ENCODE measurements at places on chromosomes 16 and 17.

GRCh38 chr17:42458497-42459255, at the start of gene ATP6V0A1:
ATP6V0A1 (plus strand) TSS chr17:42458878; CDS start chr17:42460895, 2,017 bp downstream.
- peak; percentile 83 for DNase-seq

DNA sequence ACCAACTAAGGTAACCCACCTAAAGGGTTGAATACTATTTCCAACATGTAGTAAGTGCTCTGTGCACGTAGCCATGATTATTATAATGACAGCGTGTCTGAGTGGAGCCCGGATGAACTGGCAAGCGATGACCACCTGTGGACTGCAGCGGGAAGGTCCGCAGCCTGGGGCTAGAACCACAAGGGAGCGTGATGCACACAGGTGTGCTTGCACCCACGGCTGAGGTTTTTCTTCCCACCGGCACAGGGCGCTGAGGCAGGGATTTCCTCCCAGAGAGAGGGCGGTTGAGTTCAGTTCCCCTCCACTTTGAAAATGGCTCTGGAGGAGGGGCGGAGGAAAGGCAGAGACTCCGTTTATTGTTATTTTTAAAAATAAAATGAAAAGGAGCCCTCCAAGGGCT, 221.7 kb upstream of the HSBP1 start:
- no peak for DNase-seq

DNA sequence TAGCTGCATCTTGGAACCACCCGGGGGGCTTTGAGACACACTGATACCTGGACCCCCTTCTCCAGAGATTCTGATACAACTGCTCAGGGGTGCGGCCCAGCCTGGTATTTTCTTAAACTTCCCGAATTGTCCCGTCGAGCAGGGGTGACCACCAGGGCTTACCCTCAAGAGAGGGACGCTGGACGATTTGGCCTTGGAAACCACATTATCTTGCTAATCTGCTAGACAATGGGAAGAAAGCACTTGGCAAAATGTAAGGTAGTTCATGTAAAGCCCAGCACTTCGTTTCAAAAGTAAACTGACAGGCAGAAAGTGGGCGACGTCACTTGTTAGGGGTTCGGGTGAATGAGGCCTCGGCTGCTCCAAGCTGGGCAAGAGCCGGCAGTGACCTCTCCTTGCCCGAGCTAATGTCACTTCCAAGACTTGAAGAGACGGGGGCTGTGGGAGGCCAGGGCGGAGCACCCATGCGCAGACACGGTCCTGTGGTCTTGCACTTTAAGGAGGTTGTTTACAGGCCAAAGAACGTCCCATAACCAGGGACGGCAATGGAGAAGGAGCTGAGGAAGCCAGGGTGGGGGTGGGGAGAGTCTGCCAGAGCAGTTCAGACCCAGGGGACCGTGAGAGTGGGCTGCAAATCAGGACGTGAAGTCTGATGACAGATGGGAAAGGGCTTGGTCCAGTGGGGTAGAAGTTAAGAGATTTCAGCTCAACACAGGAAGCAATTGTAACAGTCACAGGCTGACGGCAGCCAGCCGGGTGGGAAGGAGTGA, 152.7 kb upstream of the GSE1 start:
- no peak for DNase-seq

GRCh38 chr16:90046971-90047713, 27.9 kb upstream of the DBNDD1 start:
- no peak for DNase-seq

DNA sequence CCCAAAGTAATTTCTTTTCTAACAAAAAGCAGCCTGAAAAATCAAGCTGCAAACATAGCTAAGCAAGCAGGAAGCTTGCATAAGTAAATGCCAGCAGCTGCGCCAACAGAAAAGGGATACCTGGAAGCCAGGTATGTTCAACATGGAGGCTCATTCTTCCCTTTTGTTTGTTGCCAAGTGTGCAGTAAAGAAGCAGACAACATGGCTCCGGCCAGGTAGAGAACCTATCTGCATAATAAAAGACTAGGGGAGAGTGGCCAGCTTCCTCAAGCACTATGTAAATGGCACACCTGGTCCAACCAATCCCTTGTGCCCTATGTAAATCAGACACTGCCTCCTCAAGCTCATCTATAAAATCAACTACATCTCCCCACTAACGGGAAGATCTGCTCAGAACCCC, 1407.0 kb downstream of the CDH11 start:
- DNase-seq = no peak

DNA sequence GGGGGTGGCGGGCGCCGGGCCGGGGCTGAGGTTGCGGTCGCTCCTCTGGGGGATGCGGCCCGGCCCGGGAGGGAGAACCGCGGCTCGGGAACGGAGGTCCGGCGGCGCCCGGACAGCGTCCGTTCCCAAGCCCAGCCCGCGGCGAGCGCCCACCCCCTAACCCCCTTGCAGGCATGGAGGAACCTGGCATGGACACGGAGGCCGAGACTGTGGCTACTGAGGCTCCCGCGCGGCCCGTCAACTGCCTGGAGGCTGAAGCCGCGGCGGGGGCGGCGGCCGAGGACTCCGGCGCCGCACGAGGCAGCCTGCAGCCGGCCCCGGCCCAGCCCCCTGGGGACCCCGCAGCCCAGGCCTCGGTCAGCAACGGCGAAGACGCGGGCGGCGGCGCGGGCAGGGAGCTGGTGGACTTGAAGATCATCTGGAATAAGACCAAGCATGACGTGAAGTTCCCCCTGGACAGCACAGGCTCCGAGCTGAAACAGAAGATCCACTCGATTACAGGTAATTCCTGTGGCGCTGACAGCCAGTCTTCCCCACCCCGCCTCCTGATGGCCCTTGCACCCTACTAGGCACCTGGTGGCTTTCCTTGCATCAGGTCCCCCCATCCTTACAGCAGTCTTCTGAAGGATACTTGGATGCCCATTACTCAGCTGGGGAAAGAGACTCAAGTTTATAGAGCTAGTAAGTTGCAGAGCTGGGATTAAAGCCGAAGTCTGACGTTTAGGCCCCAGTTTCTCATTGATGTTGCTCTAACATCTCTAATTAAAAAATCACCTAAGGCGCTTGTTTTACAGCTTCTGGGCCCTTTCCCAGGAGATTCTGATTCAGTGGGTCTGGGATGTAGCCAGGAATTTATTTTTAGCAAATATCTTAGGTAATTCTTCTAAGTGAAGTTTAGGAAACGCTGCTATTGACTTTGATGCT, 514 bp downstream of the UBFD1 start:
- no peak for DNase-seq

GRCh38 chr16:73092236-73092781, 44.4 kb upstream of the ZFHX3 start:
- no peak for DNase-seq

DNA sequence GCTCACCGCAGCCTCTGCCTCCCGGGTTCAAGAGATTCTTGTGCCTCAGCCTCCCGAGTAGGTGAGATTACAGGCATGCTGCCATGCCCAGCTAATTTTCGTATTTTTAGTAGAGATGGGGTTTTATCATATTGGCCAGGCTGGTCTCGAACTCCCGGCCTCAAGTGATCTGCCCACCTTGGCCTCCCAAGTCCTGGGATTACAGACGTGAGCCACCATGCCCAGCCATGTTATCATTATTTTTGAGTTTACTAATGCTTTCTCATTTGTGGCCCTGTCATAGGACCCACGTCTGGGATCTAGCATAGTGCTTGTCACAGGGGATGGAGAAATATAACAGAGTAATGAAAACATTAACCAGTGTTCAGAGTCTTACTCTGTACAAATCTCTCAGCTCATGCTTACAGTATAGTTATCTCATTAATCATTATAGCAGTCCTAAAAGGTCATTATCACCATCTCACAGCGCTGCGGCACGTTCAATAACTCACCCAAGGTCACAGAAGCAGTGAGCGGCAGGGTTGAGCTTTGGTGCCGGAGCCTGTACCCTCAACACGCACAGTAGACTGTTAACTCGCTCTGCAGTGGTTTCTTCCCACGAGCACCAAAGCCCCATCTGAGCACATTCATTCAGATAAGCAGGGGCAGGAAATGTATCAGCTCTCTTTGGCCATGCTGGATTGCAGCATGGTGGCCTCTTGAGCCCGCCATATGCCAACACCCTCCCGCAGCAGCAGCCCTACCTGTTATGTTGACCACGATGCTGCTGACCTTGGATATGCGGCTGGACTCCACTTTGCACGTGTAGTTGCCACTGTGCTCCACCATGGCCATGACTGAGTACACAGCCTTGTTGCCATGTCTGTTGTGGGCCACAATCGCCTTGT, 21.4 kb downstream of the PECAM1 start:
- DNase-seq = no peak

DNA sequence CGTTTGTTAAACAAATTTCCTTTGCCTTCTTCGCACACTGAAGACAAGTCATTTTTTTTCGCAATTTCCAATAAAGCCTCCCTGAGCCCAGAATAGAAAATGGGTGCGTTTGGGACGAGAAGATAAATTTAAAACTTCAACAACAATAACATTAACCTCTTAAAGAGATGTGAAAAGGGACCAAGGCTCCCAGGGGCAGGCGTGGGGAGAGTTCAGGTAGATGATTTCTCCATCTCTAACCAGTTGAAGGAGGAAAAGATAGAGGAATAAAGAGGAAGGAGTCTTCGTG, 1.3 kb upstream of the HOXB4 start:
- no peak for DNase-seq

DNA sequence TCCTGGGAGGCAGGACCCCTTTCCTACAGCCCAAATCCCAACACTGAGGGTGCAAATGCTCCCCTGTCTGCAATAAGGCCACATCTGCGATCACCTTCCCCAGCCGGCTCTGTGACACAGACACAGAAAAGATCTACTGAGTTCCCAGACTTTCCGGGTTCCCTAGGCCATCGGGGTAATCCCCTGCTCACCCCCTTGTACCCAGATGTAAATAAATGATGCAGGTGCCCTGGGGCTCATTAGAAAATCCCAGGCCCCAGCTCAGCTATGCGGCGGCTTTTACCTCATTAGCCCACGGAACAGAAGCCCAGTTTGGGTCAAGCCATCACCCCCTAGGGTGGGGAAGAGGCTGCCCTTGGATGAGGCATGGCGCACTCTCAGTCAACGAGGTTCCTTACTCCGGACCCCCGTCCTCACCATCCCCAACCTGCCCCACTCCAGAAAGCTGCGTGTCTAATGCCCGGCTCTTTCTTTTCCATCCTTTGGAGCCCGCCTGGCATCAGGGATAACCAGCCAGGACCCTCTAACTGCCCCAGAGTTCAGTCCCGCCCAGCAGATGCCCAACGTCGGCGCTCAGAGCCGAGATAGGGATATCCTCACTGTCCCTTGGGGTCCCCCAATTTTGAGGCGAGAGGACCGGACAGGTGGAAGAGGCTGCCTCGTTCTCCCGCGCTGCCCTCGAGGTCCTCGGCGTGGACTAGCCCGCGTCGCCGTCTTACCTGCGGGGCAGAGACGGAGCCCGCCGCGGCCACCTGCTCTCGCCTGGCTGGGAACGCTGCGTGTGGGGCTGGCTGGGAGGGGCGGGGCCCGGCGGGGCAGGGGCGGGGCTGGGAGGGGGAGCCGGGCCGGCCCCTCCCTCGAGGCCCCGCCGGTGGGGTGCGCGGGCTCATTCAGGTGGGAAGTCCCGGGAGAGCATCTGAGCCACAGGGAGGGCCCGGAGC, at the start of gene ZNF385C:
Gene ZNF385C (minus strand): TSS at position 783 of the 941 bp plus-strand sequence. CDS start 35,417 bp downstream, outside the sequence.
- DNase-seq = peak; percentile 46

DNA sequence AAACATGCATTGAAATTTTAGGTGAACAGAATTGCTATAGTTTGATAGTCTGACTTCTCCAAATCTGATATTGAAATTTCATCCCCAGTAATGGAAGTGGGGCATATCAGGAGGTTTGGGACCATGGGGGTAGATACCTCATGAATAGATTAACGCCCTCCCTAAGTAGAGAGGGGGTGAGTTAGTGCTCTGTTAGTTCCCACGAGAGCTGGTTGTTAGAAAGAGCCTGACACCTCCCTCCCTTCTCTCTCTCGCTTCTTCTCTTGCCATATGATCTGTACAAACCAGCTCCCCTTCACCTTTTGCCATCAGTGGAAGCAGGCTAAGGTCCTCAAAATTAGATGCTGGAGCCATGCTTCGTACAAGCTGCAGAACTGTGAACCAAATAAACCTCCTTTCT, 78.8 kb downstream of the BRIP1 start:
- DNase-seq = no peak

DNA sequence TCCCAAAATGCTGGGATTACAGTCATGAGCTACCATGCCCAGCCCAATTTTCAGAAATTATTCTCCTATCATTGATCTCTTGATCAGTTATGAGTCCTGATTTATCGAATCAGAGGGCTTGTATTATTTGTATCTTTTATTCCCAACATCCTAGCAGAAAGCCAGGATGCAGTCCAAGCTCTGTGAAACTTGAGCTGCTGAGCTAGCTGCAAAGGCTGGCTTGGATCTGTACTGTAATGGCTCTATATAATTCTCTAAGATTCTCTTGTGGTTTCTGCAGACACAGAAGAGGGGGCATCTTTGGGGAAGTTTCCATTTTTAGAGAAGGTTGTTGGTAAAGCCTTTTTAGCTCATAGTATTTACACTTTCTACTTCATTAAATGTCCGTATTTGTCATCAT, 227.1 kb downstream of the MAP2K4 start:
- DNase-seq = no peak

- no peak for DNase-seq
These were observed 45.1 kb downstream of the NOG start for GRCh38 chr17:56638591-56639051.

GRCh38 chr17:42305543-42306384, 17.5 kb downstream of the STAT5A start:
- DNase-seq = no peak

GRCh38 chr16:82767808-82768207, 141.0 kb downstream of the CDH13 start:
- DNase-seq = no peak

DNA sequence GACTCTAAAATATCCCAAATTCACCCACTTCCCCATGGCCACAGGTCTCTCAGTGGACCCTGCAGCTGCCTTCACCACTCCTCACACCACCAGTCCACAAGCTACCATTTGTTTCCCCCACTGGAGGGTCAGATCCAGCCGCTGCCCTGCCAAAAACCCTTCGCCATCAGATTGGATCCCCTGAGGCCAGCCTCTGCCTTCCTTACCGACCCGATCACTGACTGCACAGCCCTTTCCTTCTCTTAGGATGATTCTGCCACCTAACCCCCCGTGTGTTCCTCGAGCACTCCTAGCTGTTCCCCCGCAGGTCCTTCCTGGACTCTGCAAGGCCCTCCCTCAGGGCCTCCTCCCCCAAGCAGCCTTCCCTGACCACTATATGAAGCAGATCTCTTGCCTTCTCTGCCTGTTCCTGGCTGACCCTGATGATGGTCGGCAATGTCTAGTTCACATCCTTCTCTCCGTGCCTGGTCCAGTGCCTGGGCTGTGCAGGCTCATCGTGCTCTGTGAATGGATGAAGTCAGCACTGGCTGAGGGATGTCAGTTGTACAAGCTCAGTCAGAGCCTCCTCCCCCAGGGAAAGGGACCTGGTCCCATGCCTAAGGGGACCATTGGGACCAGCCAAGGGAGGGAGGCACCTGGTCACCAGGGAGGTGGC, 46.0 kb downstream of the CPNE2 start:
- no peak for DNase-seq

GRCh38 chr17:7982173-7982572, 20.2 kb upstream of the GUCY2D start:
- no peak for DNase-seq

GRCh38 chr17:50027172-50027880, 28.6 kb upstream of the ITGA3 start:
- no peak for DNase-seq

DNA sequence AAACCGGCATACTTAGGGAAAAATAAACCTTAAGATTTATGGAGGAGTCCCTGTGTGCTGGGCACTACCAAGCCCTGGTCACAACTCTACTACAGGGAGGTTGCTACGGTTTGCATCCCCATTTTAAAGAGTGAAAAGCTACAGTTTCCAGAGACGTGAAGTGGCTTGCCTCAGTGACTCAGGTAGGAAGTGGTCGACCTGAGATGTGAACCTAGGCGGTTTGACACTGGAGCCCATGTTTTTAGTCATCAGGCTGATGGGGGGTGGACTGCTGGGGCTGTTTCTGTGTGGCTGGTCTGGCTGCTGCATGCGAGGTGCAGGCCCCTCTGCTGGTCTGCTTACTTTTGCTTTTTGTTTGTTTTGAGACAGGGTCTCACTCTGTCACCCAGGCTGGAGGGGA, 6.6 kb downstream of the COX6A2 start:
- DNase-seq = peak; percentile 12
